ENCODE measurements at places on chromosomes 4 and X.

- no peak for DNase-seq
Observed at GRCh38 chr4:179867300-179867878, 2375.8 kb upstream of the TENM3 start.

DNA sequence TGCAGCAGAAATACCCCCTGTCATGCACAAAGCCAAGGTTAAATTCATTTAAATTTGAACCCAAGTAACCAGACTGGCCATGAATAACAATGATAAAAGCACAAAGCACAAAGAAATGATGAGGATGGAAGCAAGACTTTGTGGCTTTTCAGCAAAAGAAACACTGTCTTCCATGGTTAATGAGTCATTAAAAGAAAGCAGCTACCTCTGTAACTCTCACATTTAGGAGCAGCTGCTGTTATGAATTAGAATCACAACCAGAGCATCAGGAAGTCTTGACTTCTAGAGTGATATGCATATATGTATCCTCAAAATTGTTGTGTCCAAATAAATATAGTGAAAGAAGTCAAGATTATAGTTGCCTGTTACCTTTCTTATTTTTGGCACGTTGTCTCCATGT is 70.7 kb upstream of the RPS6KA6 start:
- DNase-seq: no peak

DNA sequence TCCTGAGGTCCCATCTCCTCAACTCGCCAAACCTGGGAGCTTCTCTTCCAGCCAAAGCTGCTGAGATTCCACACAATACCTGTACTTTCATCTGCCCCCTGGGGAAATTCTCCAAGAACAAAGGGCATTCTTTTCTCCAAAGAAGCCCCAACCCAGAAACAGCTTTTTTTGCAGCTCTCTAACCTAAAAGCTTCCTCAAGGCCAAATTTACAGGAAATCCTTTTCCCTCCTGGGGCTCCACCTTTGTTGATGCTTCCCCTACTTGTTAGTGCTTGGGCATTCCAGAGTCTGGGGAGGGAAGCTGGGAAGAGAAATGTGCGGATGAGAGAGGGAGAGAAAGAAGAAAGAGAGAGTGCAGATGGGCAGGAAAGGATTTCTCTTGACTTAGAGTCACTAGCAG is 24.3 kb downstream of the ZBTB33 start:
- no peak for DNase-seq

DNA sequence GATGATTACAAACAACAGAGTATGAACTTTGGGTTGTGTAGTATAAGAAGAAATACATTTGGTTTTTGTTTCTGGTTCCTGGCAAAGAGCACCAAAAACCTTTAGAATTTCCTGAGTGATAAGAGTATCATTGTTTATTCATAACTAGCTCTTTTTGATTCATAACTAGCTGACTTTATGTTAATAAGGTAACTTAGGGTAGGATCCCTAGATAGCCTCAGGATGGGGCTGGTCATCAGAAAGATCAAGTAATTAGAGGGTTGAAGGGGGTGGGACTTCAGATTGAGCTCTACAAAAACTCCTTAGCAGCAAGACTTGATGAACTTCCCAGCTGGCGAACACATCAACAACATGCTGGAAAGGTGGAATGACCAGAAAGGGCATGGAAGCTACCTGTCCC is 166.5 kb downstream of the SCFD2 start:
- DNase-seq: no peak

GRCh38 chrX:142686653-142687283 is 339.0 kb upstream of the SPANXN4 start:
- DNase-seq: no peak
